ENCODE measurements at places on chromosomes 1 and 21. TPM values are rescaled to one million over a fixed set of nuclear protein-coding genes. Genes with fewer than 3 reads are reported as not detected.
A peak's percentile ranks its signal among the peaks of the same experiment; 100 is the strongest.

DNA sequence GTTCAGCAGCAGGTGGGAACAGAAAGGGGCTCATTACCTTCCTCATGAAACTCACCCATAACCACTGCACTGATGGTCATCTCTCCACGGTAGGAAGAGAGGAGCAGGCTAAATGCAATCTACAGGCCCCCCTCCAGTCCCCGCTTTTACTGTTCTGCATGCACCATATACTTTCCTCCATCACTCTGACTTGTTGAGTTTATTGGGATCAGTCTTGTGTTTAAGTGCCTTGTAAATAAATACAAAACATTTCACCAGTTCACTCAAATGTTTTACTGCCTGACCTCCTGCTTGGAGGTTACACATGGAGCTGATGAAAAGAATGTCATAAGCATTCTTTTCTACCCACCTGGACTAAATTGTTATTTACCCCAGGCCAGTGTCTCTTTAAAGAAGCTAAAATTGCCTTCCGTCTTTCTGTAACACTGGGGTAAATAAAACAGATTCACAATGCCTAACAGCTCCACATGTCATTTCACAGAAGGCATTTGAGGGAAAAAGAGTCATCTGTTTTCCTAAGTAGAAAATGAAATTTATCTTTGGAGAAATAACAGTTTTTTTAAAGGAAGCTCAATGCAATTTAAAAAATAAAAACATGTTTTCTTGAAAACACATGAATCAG is 30.7 kb downstream of the PTPN14 start:
- no peak for DNase-seq

HCRTR1 gene
- not detected for total RNA-seq

CSDE1 gene
- total RNA-seq = 439 TPM

- DNase-seq = peak; percentile 76
Measured at GRCh38 chr1:167059045-167059808, 30.9 kb downstream of the GPA33 start.

GRCh38 chr1:180366371-180367068 is 135.9 kb downstream of the ACBD6 start:
- DNase-seq = no peak

- no peak for DNase-seq
Measured at GRCh38 chr1:209607102-209607794, 23.7 kb downstream of the CAMK1G start.

WDR77 gene
- 28.2 TPM for total RNA-seq

OR2L3 gene
- not detected for total RNA-seq

C1orf226 gene
- 29.1 TPM for total RNA-seq

GRCh38 chr1:76870037-76870436 is 2.8 kb downstream of the ST6GALNAC5 start:
- no peak for DNase-seq

GRCh38 chr1:109617291-109617801 is 2.1 kb downstream of the GNAT2 start:
- DNase-seq = no peak

DNA sequence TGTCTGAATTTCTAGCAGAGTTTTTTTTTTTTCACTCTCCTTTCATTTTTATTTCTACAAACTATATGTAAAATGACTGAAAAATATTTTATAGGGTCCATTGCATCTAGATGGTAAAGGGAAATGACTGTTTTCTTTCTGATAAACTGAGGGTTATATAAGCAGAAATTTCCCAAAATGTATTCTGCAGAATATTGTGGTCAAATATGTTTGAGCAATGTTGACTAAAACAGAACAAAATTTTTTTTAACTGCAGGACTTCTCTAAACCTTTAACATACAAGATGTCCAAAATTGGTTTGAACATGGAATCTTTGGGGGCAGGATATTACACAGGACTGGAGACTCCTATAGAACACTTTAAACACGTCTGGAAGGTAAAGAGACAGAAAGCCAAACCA is 190.5 kb downstream of the TOMM20 start:
- DNase-seq = no peak

DNA sequence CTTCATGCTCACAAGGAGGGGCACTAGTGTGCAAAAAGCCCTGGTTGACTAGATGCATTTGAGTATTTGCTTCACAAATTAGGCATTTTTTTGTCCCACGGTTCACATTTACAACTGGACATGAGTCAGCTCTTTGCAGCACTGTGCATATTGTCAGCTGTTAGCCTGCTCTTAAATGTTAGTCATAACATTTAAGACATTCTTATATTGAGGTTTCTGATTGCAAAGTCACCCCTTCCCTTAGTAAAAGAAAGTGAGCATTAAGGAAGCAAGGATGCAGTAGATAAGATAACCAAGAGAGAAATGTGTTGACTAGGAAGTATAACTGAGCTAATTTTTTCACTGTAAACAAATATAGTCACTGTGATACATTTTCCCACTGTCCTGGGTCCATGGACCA is 132.6 kb upstream of the CTTNBP2NL start:
- no peak for DNase-seq

DNA sequence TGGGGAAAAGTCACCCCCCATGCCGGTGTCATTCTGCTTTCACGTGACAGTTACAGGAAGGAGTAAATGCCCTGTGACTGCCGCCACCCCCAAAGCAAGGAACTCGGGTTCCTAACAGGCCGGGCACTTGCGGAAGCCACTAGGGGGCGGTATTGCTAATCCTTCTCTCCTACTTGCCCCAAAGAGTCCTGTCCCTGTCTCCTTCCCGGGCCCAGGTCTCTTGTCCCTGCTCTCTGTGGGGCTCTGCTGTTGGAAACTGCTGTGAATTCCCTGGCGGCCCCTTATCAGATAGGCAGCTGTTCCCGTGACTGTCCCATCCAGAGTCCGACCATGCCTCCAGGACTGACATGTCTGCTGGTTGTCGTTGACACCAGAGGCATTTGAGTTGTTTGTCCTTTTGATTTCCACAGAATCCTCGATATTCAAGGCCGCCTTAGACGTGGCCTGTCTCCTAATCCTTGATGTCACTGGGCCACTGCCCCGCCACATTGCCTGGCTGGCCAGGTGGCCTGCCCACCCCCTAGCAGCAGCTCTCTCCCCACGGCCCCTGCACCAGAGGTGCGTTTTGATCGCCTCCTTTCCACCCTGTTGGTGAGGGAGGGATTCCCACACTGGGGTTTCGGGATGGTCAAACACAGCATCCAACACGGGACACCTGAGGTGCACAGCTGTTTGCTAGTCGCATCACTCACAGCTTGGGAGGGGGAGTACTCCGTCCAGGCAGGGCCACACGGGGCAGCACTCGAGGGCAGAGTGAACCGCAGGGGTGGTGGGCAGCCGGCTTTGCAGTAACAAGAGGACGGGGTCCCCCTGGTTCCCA is 37.3 kb downstream of the CHAF1B start:
- DNase-seq = peak; percentile 74

DNA sequence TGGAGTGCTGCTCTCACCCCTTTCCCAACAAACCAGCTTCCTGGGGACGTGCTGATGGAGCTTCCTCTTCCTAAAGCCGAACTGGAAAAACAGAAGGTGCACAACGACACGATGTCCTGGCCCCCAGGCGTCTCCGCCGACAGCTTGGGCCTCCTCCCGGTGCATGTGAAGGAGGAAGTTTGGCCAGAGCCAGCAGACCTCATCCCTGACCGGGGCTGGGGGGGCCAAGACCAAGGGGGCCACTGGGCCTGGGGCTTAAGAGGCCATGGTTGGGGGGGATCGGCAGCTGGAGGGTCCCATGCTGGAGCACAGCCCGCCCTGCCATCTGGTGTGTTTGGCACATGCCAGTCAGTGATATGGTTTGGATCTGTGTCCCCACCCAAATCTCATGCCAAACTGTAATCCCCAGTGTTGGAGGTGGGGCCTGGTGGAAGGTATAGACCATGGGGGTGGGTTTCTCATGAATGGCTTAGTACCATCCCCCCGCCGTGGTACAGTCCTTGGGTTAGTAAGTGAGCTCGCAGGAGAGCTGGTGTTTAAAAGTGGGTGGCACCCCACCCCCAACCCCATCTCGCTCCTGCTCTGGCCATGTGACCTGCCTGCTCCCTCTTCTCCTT is 6.4 kb downstream of the HES4 start:
- DNase-seq = no peak

DNA sequence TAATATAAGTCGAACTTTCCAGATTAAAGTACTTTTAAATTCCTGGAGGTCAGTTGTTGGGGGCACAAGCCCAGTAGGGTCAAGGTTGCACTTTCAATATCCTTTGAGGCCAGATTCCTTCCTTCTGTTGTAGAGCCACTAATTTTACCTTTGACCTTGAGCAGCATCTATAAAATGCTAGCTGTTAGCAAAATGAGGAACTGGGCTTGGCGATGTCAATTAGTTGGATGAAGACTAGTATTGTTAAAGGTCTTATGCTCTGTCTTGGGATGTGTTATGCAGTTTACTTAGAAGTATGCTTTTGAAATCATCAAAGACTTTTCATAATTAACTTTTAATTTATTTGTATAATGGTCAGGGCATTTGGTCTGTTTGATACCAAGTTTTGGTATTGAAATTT is 425.9 kb upstream of the PROX1 start:
- DNase-seq = no peak

AGMAT gene
- 21.4 TPM for total RNA-seq

GRCh38 chr1:226945106-226945857 is 5.2 kb downstream of the COQ8A start:
- DNase-seq = peak; percentile 82

GRCh38 chr1:56773341-56774066 is 45.7 kb downstream of the FYB2 start:
- no peak for DNase-seq

GPR3 gene
- total RNA-seq = 0.14 TPM

DNA sequence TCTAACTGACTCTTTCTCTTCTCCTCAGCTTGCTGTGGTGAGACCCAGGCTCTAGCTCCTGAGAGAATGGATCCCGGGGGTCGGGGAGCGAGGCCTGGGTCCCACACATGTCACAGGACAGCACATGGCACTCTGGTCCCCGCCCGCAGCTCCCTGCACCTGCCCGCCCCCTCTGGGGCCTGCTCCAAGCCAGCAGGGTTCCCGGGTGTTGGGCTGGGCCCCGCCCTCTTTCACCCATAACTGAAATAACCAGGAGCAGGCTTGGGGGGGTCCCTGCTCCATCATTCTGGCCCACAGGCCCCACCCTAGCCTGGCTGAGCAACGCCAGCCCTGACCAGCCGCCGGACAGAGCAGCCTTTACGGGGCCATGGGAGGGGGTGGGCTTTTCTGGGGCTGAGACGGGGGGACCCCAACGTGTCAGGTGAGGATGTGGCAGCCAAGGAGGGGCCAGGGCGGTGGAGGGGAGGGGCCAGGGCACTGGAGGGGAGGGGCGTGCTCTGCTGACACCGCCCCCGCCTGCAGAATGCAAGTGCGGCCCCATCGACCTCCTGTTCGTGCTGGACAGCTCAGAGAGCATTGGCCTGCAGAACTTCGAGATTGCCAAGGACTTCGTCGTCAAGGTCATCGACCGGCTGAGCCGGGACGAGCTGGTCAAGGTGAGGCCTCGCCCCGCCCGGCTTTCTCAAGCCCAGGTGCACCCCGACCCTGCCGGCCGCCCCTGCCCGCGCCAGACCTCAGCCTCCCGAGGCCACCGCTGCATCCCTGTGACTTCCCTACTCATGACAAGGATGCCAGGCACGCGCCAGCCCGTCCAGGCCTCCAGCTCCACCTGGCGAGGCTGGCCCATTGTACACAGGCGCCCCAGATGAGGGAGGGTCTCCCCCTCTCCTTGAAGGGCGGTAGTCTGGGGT is 19.4 kb downstream of the COL6A1 start:
- DNase-seq = peak; percentile 43

DNA sequence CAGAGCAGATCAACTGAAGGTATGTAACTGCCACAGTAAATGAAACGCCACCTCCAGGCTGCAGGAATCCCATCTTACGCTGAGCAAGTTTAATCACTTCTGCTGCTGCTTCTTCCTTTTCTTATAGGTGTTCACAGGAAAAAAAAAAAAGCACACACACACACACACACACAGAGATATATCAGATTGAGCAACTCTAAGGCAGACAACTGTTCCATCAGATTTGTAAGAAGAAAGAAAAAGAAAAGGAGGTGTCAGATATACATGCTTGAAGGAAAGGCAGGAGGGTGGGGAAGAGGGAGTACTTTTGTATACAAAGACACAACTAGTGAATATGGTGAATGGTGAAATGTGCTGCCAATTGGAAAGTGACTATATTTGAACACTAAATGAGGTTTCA is 28.6 kb downstream of the DSTYK start:
- no peak for DNase-seq

DNA sequence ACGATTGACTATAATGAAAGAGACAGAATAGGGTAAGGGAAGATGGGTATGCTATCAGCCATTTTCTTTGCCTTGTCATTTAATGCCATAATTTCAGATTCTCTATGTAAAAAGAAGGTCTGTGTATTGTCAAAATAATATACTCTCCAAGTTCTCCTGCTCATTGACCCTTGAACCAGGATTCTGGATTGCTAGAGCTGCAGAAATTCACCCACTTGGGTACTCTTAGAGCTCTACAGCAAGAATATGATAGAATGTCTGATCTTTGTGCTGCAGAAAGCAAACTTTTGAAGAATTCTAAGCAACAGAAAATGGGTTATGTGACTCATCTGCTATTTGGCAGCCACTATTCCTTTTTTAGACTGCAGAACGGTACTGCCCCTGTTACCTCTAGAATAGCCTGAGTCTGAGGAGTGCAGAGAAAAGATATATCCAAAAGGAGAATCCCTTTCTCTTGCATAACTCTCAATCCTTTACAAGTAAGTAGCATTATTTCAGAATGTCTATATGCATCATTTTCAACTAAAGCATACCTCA is 78.2 kb upstream of the TENT5C start:
- DNase-seq = no peak

RHBDL2 gene
- total RNA-seq = 23.7 TPM

CRYAA gene
- not detected for total RNA-seq

TPRG1L gene
- total RNA-seq = 70.4 TPM

CD101 gene
- 6.1 TPM for total RNA-seq

OR2G6 gene
- total RNA-seq = not detected

GRCh38 chr1:201480231-201481003 is 11.4 kb upstream of the PHLDA3 start:
- DNase-seq = peak; percentile 93

DNA sequence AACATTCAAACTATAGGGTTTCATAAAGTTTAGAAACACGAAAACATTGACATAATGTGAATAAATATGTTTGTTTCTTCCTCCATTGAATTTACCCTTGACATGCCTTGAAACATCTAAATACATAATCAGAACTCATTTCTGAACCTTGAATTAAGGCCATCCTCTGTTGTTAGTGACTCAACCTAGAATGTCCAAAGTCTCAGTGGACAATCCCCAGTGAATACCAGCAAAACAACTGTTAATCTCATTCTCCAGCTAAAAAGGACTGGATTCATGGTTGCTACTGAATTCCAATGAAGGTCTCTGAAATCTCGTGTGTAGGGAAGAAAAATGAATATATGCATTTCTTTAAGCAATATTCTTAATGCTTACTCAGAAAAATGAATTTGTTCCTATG is at the start of gene OR2L2:
Gene OR2L2, plus strand, starts transcription at position 301 of the 400 bp plus-strand sequence. CDS start 8,198 bp downstream, outside the sequence.
- no peak for DNase-seq

GRCh38 chr1:86764523-86764922 is 60.1 kb downstream of the SH3GLB1 start:
- DNase-seq = no peak

- peak; percentile 85 for DNase-seq
Measured at GRCh38 chr1:54606096-54606989, 17.0 kb downstream of the FAM151A start.

All from mucosa of descending colon (tissue), 3 donors.